ENCODE measurements at places on chromosomes 1 and 21.
A peak's percentile ranks its signal among the peaks of the same experiment; 100 is the strongest.

- DNase-seq, result no peak
- peak overlapping the region; percentile 80 for H3K4me3 ChIP-seq
- no peaks in the 10 kb centered on the region for H3K36me3 ChIP-seq
- H3K4me1 ChIP-seq, result peaks cover 14% of the 10 kb centered on the region
Measured at GRCh38 chr1:43992232-43992995, 1.0 kb downstream of the CCDC24 start.

DNA sequence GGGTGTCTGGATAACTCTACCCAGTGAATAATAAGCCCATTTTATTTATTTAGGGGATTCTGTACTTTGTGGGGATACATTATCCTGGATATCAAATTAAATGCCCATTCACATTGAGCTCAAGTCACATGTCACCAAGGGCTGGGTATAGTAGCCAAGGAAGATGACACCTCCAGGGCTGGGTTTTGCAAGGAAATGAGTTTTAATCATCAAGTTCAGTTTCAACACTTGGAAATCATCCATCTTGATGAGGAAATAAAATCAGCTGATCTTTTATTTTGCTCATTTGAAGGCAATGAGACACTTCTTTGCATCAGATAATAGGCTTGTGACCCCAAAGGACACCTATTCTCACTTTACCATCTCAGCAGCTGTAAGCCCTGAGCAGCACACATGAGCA lies 80.0 kb upstream of the TNR start:
- H3K36me3 ChIP-seq, result no peaks in the 10 kb centered on the region
- DNase-seq, result no peak
- H3K4me1 ChIP-seq, result no peaks in the 10 kb centered on the region
- H3K27ac ChIP-seq, result no peak overlapping the region

- no peaks in the 10 kb centered on the region for H3K36me3 ChIP-seq
- H3K4me1 ChIP-seq, result peaks cover 40% of the 10 kb centered on the region
- no peaks in the 10 kb centered on the region for H3K27me3 ChIP-seq
- DNase-seq, result peak; percentile 98
- peak within 1 kb of the TSS; percentile 96 for H3K4me3 ChIP-seq
- H3K27ac ChIP-seq, result peak within 1 kb of the TSS; percentile 90
Measured at GRCh38 chr1:23344111-23344986, at the start of gene HNRNPR. Gene HNRNPR (minus strand): TSS chr1:23344284. CDS start chr1:23341008, 3,276 bp downstream.

DNA sequence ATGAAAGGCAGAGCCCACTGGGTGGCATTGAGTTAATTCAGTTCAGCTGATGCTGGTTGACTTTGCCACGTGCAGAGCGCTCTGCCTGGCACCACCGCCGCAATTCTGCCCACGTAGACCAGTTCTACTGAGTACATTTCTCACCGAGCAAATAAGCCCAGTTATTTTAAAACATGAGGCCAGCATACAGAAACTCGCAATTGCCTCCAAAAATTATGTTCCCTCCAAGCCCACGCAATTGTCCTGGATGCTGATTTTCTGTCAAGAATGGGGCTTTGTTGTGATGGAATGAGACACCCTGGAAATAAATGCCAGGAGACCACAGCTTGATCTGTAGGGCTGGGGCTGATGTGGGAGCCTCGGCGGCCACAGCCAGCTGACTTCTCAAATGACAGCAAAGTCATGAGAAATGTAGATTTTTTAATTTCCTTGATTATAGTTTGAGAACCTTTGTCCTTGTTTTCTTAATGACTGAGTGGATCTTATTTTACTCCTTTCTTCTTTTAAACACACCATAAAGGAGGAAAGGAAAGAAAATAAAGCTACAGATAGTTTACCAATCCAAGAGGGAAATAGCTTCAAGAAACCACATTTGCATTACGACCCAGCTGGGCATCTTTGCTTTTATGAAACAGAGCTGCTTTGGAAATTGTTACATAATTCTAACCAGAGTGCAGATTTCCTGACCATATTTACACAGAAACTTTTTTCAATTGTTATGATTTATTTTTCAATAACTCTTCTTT lies 11.6 kb upstream of the PARP1 start:
- no peak overlapping the region for H3K4me3 ChIP-seq
- no peaks in the 10 kb centered on the region for H3K36me3 ChIP-seq
- no peak for DNase-seq
- no peaks in the 10 kb centered on the region for H3K4me1 ChIP-seq
- no peaks in the 10 kb centered on the region for H3K27me3 ChIP-seq
- H3K27ac ChIP-seq, result no peak overlapping the region

- no peaks in the 10 kb centered on the region for H3K4me1 ChIP-seq
- no peak for DNase-seq
- no peak overlapping the region for H3K27ac ChIP-seq
- no peaks in the 10 kb centered on the region for H3K36me3 ChIP-seq
Measured at GRCh38 chr1:176557543-176558258, 94.7 kb downstream of the PAPPA2 start.

- peaks cover 15% of the 10 kb centered on the region for H3K36me3 ChIP-seq
- H3K27me3 ChIP-seq, result no peaks in the 10 kb centered on the region
- no peak for DNase-seq
- H3K4me1 ChIP-seq, result no peaks in the 10 kb centered on the region
- no peak overlapping the region for H3K27ac ChIP-seq
Measured at GRCh38 chr1:228263636-228264035, 55.8 kb downstream of the OBSCN start.

DNA sequence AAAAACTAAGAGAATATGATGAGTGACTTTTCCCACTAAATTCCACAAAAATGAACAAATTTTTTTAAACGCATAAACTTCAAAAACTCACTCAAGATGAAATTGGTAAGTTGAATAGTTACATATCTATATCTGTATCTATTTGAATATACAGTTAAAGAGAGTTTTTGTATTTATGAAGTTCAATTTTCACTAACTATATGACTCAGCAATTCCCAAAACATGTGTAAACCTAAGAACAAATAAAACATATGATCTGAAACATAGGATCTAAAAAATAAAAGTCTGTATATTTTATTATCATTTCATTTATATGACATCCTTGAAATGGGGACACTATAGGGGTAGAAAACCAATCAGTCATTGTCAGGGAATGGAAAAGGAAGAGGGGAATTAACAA lies 105.7 kb upstream of the SNX7 start:
- no peak overlapping the region for H3K4me3 ChIP-seq
- H3K27me3 ChIP-seq, result no peaks in the 10 kb centered on the region
- no peaks in the 10 kb centered on the region for H3K36me3 ChIP-seq
- no peaks in the 10 kb centered on the region for H3K4me1 ChIP-seq
- DNase-seq, result no peak

GRCh38 chr1:94827434-94827833 lies 7.3 kb downstream of the SLC44A3 start:
- H3K27ac ChIP-seq, result no peak overlapping the region
- H3K4me3 ChIP-seq, result no peak overlapping the region
- H3K36me3 ChIP-seq, result no peaks in the 10 kb centered on the region
- H3K27me3 ChIP-seq, result no peaks in the 10 kb centered on the region
- no peaks in the 10 kb centered on the region for H3K4me1 ChIP-seq
- DNase-seq, result peak; percentile 64

DNA sequence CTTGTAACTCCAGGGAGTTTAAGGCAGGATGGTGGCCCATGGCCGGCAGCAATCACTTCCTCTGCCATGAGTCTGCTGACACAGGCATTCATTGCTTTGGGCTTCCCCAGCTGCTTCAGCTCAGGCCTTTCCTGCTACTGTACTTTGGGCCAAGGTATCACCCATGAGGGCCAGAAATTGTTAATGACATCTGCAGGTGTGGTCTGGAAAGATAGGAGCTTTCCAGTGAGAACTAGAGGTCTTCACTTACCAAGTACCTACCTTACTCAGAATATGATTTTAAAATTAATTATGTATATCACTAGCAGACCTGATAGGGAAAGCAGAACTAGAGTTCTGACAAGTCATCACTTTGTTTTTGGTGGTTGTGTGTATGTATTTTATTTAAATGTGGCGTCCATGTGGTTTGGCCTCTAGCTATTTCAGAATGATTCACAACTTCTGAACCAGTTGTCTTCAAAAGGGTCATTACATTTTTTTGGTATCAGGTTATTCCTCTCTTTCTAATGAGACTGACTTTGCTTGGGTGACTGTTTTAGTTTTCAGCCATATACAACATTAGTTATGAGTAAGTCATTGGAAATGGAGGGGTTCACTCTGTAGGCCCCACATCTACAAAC lies 2.7 kb downstream of the RGL1 start:
- peaks cover 46% of the 10 kb centered on the region for H3K4me1 ChIP-seq
- no peaks in the 10 kb centered on the region for H3K36me3 ChIP-seq
- peak overlapping the region; percentile 2 for H3K4me3 ChIP-seq

DNA sequence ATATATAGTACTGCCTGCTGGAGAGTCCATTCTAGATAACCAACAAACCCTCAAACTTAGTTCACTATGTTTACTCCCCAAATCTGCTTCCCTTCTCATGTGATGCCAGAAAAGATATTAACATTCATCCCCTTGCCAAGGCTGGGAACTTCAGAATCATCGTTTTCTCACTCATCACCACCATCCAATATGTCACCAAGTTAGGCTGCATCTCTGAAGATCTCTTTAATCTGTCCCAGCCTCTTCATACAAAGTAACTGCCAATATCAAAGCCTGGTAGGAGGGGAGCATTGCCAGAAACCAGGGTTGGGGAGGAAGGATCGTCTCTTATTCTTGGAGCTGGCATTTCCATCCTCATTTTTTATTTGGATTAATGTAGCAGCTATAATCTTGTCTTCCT lies 71.6 kb downstream of the XCL2 start:
- DNase-seq, result no peak
- no peaks in the 10 kb centered on the region for H3K27me3 ChIP-seq
- no peak overlapping the region for H3K4me3 ChIP-seq
- H3K4me1 ChIP-seq, result peaks cover 16% of the 10 kb centered on the region

- no peak overlapping the region for H3K4me3 ChIP-seq
- no peaks in the 10 kb centered on the region for H3K27me3 ChIP-seq
- no peak overlapping the region for H3K27ac ChIP-seq
- H3K36me3 ChIP-seq, result no peaks in the 10 kb centered on the region
- no peak for DNase-seq
Measured at GRCh38 chr1:32813941-32814739, 3.0 kb downstream of the YARS1 start.

DNA sequence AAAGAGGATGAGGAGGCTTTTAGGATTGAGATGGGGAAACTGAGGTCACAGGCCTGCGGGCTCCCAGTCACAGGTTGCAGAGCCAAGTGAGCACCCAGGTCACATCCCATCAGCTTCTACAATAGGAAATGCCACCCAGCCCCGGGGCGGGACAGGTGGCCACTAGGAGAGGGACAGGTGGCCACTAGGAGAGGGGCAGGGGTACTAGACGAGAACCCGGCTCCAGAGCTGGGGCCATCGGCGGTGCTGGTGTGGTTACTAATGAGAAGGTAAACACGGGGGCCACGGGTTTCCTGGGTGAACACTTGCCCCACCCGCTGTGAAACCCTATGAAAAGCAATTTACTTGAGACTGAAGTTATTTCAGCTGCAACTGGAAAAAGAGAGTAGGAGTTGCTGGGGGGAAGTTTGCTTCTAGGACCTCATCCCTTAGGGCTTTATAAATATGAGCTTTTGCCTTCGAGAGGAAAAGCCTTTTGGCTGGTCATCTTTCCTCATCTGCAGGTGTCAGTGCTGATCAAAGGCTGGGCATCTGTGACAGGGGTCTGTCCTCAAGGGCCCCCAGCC lies 52.5 kb downstream of the MRPL37 start:
- no peak for DNase-seq
- H3K36me3 ChIP-seq, result peaks cover 13% of the 10 kb centered on the region
- no peaks in the 10 kb centered on the region for H3K27me3 ChIP-seq
- no peak overlapping the region for H3K4me3 ChIP-seq

- peak overlapping the region; percentile 77 for H3K27ac ChIP-seq
- peak; percentile 92 for DNase-seq
Measured at GRCh38 chr1:33342041-33342723, 21.3 kb upstream of the A3GALT2 start.

DNA sequence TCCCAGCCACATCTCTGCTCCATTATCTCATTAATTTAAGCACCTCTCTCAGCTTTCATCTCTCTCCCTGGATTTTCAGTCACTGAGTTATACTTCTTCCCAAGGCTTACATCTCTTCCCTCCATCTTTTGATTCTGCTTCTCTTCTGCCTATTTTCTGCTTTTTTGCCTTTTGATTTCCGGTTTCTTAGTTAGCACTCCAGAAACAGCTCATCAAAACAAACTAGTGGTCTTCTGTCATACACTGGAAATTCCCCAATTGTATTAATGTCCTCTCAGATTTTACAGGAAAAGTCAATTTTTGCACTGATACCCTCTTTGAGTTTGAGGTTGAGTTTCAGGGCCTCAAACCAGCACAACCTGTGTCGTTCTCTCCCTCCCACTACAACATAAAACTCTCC lies 1.5 kb downstream of the LCE3E start:
- no peaks in the 10 kb centered on the region for H3K36me3 ChIP-seq
- H3K4me1 ChIP-seq, result no peaks in the 10 kb centered on the region
- no peak overlapping the region for H3K4me3 ChIP-seq
- H3K27ac ChIP-seq, result no peak overlapping the region
- no peaks in the 10 kb centered on the region for H3K27me3 ChIP-seq

GRCh38 chr21:46211786-46212720 lies 16.5 kb downstream of the LSS start:
- peaks cover 6% of the 10 kb centered on the region for H3K4me1 ChIP-seq
- peak; percentile 67 for DNase-seq
- H3K27ac ChIP-seq, result no peak overlapping the region
- no peak overlapping the region for H3K4me3 ChIP-seq
- H3K27me3 ChIP-seq, result no peaks in the 10 kb centered on the region

GRCh38 chr21:41766883-41767605 lies at the start of gene RIPK4:
Gene RIPK4 (minus strand): TSS chr21:41767052. CDS start chr21:41767041, 11 bp downstream.
- peak within 1 kb of the TSS; percentile 84 for H3K27ac ChIP-seq
- H3K4me3 ChIP-seq, result peak within 1 kb of the TSS; percentile 54
- H3K36me3 ChIP-seq, result no peaks in the 10 kb centered on the region
- H3K27me3 ChIP-seq, result peaks cover 7% of the 10 kb centered on the region
- DNase-seq, result peak; percentile 94

- H3K27ac ChIP-seq, result peak within 1 kb of the TSS; percentile 93
- no peaks in the 10 kb centered on the region for H3K27me3 ChIP-seq
- H3K4me3 ChIP-seq, result peak within 1 kb of the TSS; percentile 46
- H3K4me1 ChIP-seq, result peaks cover 12% of the 10 kb centered on the region
- H3K36me3 ChIP-seq, result no peaks in the 10 kb centered on the region
- DNase-seq, result peak; percentile 90
Measured at GRCh38 chr1:161069731-161070270, at the start of gene ARHGAP30. Gene ARHGAP30 (minus strand): TSS chr1:161069891. CDS start chr1:161069624, 267 bp downstream.

GRCh38 chr1:10685808-10686403 lies 110.5 kb downstream of the CASZ1 start:
- no peaks in the 10 kb centered on the region for H3K27me3 ChIP-seq
- peak overlapping the region; percentile 82 for H3K27ac ChIP-seq
- DNase-seq, result peak; percentile 68
- peaks cover 100% of the 10 kb centered on the region for H3K4me1 ChIP-seq
- no peaks in the 10 kb centered on the region for H3K36me3 ChIP-seq

DNA sequence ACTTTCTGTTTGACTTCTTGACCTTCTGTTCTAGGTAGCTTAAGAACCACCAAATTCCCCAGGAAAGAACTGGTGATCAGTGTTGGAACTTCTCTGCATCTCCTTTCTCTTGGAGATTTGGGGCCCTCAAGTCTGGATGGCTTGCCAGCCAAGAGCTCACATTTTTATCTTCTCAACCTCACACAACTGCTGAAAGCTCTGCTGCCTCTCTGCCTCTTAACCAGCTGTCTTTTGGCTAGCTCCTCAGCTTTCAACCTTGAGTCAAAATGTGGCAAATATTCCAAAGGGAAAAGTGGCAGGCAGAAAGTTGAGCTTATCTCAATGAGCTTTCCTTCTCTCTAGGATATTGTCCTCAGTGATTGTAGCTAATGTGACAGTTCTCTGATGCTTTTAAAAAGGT lies 89.2 kb upstream of the CCDC190 start:
- no peak for DNase-seq
- H3K27ac ChIP-seq, result no peak overlapping the region
- no peaks in the 10 kb centered on the region for H3K27me3 ChIP-seq

- no peaks in the 10 kb centered on the region for H3K27me3 ChIP-seq
- no peak overlapping the region for H3K27ac ChIP-seq
- no peak for DNase-seq
Measured at GRCh38 chr21:32597205-32597604, 11.9 kb upstream of the TCP10L start.

All from upper lobe of left lung (tissue), 6 donors.